ENCODE measurements at places on chromosomes 5 and 9.

- no peak for DNase-seq
These were observed 18.5 kb upstream of the FKTN start for GRCh38 chr9:105539452-105539851.

DNA sequence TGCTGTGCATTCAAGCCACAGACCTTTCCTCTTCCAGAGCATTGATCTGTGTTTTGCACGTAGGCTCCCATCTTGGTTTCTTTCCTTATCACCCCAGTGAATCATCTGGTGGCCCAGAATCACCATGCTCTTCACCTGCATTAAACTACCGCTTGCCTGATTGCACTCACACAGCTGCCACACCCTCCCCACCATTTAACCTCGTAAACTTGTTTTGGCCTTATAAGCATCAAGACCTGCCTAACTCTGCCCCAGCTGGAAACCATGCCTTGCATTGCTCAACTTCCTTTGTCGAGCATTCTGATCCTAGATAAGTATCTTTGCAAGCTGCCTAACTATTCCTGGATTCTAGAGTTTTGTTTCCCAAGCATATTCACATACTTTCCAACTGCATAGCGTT, 369.6 kb upstream of the SEMA6A start:
- no peak for DNase-seq

GRCh38 chr5:93342563-93343061, 238.4 kb downstream of the NR2F1-AS1 start:
- DNase-seq = no peak

- no peak for DNase-seq
These were observed 54.3 kb downstream of the TENT4A start for GRCh38 chr5:6767481-6768063.

DNA sequence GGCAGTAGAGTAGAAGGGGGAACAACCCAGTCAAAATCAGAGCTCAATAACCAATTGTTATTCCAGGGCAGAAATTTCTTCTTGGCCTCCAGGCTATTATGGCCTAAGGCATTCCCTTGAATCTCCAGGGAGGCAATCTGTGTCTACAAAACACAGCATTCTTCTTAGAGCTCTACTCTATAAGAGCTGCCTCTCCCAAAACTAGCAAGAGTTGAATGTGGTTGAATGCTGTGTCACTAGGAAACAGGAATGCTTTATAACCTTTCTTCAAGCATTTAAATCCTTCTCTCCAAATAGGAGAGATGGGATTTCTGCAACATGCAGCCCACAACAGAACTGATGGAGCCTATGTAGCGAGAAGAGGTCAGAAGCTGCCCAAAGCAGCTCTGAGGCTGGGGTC, 97.1 kb upstream of the APC start:
- no peak for DNase-seq

DNA sequence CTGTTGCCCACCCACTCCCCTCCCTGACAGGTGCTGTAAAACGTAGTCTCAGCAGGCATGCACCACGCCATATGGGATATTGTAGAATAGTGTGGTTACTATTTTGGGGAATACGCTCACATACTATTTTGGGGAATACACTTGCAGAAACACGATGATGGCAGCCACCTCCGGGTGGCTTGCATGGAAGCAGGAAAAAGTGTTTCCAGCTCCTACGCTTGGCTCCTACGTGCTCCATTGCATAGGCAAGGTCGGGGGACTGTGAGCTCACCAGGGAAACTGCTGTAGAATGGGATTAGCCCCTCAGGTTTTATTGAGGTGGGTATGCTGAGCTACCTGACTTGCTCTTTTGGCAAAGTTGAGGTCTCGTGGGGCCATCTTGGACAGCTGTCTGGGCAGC, 160.3 kb upstream of the NFIL3 start:
- DNase-seq = no peak

DNA sequence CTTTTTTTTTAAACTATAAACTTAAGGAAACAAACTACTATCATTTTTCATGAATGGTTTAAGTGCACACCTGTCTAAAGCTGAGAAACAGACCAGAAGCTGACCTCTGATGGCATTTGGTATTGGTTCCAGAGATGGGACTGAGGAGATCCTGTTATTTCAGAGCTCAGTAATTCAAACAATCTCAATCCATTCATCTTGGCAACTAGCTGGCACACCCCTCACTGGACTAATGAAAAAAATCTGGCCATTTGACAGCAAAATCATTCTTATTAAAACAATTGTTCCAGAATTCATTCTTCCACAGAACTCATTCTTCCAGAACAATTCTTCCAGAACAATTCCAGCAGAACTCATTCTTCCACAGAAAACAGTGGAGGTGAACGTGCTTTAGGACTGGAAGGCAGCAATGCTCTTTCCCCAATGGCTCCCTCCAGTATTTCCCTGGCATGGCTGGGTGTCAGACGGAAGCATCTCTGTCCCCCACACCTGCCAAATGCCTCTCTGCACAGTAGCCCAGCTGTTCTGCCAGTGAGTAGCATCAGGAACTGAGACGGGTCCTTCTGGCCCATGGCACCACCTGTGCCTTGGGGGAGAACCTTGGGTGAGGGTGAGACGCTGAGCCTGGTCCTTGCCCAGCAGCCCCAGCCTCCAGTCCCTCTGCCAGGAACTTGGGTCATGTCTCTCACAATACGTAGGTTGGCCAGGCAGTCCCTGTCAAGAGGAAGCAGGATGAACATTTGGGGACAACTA, 87.5 kb upstream of the EQTN start:
- DNase-seq = no peak

GRCh38 chr9:122213589-122214413, 15.0 kb downstream of the LHX6 start:
- peak; percentile 93 for DNase-seq

- DNase-seq = no peak
These were observed 114.4 kb upstream of the SLIT3 start for GRCh38 chr5:169415371-169415770.

DNA sequence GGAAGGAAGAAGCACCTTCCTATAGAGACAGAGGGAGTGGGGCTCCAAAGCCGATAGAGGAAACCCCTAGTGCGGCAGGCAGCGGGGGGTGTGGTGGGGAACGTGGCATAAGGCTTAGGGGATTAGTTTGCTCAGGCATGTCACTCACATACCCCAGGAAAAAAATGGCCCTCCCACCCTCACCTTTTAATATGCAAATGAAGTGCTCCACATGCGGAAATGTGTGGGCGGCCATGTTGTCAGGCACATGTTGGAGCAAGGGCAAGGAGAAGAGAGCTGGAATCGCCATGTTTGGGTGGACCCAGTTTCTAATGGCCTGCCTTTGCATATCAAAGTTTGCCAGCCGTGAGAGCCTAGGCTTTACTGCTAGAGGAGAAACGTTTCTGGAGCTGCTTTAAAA, 758.8 kb downstream of the NR2F1-AS1 start:
- DNase-seq = no peak

All from ecto neural progenitor cell (in vitro differentiated cells).